Pancreas (tissue), 10 donors: ENCODE measurements at places on chromosomes 13 and 19. TPM values are rescaled to one million over a fixed set of nuclear protein-coding genes. Genes with fewer than 3 reads are reported as not detected.

The FAM216B gene
- 0.06 TPM for total RNA-seq

The LILRA1 gene
- total RNA-seq, result 1.5 TPM

The ZNF225 gene
- 1.6 TPM for total RNA-seq

The OLFM4 gene
- total RNA-seq, result 120 TPM

DNA sequence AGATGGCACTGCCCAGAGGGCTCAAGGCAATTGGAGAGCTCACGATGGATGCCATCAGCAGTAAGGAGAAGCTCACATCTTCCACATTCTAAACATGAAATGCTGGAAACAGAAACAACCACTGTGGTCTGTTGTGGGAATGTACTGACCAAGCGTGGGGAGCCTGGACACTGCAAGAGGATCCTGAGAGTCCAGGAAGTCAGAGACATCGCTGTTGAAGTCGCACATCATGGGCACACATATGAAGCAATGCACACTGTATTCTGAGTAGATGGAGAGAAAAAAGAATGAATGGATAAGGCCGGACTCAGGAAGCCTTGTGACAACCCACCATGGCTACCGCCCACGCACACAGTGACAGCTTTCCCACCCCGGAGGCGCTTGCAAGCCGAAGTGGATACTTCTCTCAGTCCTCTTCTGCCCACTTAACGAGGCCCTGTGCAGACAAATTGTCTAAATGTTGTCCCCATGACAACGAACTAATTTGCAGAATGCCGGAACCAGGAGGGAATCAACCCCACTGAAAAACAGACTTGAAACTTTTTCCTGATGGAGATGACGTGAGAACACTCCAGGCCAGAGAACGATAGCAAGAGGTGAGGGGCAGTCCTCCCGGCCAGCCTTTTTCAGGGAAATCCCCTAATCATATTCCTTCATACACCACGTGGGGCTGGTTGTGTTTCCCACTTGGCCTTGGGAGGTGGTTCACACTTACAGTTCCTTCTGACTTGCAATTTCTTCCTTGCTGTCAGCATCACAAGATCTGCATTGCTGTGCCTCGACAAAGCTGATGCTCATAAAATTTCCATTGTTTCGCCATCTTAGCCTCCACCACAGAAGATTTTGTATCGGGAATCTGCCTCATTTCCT lies 109.6 kb upstream of the SERP2 start:
- no peak for DNase-seq

- DNase-seq, result no peak
Observed at GRCh38 chr13:47066226-47066625, 169.4 kb upstream of the HTR2A start.

GRCh38 chr19:7930765-7931164 lies 4.8 kb upstream of the CTXN1 start:
- DNase-seq, result no peak

DNA sequence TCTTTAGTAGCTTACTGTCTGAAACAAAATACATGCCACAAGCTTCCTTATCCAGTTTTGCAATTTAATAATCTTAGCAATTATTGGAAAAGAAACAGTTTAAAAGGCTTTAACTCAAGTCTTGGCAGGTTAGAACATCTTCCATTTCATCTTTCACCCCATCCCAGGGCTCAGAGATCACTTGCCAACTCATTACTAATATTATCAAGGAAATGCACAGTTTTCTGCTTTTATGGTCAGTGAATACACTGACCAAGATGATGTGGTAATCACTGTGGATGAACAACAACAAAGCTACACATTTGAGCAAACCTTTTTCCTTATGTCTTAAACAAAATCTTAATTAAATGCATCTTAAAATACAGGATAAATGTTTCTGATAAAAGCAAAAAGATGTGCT lies 48.0 kb upstream of the ITM2B start:
- DNase-seq, result no peak

DNA sequence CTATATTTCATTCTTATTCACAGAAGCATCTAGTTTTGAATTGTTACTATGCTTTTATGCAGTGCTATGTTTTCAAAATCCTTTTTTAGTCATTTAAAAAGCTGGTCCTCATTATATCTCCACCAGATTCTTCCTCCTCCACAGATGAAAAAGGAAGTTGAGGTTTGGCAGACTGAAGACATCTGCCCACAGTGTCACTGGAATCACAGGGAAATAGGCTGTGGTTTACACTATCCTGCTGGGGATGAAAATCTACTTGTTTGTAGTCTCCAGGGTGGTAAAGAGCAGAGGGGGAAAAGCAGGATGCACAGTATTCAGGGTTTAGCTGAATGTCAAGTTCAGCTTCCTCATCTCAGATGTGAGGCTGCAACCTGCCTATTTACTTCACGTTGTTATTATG lies 351.2 kb downstream of the DNAJC15 start:
- no peak for DNase-seq

- DNase-seq, result peak; percentile 77
Observed at GRCh38 chr13:44576351-44577235, 463 bp upstream of the TSC22D1 start.

DNA sequence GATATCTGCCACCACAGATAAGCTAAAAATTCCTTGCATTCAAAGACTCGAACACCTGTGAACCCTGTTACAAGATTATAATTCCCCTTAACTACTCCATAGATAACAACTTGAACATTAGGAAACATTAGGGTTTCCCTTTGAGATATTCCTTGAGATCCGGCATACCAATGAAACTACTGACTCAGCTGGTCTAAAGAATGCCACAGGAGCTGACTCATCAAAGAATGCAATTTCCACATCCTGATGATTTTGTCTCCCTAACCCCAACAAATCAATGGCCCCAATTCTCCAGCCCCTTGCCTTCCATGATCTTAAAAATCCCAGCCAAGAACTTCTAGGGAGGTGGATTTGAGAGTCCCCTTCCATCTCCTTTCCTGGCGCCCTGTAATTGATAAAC lies 35.6 kb upstream of the ZNF599 start:
- DNase-seq, result no peak

DNA sequence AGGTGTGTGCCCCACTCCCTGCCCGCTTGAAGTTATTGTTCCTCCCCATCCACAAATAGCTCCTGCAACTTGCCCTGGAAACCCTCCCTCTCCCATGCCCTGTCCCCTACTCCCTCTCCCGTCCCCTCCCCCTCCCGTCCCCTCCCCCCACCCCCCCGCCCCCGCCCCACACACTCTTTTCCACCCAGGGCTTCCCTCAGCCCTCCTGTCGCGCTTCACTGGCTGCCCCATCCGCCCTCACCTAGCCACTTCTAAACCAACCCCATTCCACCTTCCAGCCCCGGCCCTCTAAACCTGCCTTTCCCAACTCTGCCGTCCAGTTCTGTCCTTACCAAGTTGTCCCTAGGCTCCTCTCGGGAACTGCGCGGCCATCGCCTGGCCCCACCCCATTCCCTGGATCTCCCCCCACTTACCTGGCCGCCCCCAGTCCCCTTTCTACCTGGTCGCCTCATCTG lies 993 bp downstream of the RGL3 start:
- DNase-seq, result no peak

- DNase-seq, result no peak
Observed at GRCh38 chr19:33399081-33399744, 25.7 kb downstream of the CEBPG start.
